Hepatocyte (in vitro differentiated cells): ENCODE measurements at places on chromosomes 5 and 9.

DNA sequence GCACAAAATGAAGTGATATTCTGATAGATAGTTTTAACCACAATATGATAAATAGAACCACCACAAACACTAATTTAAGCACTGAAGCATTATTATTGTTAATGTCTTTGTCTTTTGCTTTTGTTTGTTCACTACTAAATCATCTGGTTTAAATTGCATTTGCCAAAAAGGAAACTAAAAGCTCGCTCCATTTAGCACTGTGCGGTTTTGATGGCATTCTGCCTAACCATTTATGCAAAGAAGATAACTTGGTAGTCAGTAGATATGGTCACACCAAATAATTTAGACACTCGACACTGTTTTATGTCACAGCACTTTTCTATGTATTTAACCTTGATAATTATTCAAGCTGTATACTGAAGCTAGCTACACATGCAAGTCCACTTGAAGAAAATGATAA is 849.8 kb upstream of the CDH6 start:
- no peak for DNase-seq

GRCh38 chr5:67447732-67448131 is 251.1 kb upstream of the CD180 start:
- DNase-seq, result no peak

GRCh38 chr5:166517976-166518375 is 1773.5 kb upstream of the WWC1 start:
- DNase-seq, result no peak

- DNase-seq, result no peak
Observed at GRCh38 chr5:5710471-5710870, 288.0 kb downstream of the ICE1 start.

GRCh38 chr9:133584559-133585476 is 24.4 kb downstream of the FAM163B start:
- peak; percentile 66 for DNase-seq

- no peak for DNase-seq
Observed at GRCh38 chr9:108377382-108377781, 478.4 kb downstream of the ACTL7B start.

DNA sequence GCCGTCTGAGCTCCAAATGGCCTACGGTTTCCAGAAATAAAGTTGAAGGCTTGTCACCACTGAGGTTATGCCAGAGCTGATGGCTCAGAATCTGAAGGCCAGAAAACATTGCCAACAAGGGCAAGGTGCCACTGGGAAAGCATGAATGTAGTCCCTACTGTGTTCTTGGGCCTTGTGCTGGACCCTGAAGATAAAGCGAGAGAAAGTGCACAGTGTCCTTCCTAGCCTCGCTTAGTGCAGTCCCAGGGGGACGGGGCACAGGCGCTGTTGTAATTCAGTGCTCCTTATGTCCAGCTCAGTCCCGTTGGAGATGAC is 84.5 kb downstream of the NDFIP1 start:
- DNase-seq, result no peak

GRCh38 chr5:112930082-112930344 is 8.0 kb upstream of the REEP5 start:
- DNase-seq, result no peak

- DNase-seq, result no peak
Observed at GRCh38 chr5:132773601-132774355, 3.3 kb downstream of the SEPTIN8 start.

DNA sequence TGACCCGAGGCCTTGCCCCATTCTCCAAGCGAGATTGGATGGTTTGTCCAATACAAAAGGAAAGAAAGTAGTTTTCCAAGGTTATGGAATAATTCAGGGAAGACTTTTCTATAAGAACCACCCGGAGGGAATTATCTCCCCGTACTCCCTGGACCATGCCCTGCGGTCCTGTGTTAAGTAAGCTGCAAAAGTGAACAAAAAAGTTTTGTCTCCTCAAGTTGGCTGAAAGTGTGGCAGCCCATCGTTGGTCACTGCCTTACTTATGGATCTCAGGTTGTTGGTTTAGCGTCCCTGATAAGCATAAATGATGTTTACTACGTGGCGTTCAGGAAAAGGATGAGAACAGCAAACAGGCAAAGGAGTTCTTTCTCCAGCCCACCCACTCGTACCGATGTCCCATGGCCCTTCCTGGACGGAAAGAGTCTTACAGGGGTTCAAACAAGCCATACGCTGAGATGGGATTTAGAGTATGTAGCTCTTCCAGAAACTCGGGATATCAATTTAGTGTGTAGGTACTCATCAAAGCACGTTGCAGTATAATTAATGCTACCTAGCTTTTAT is 413 bp upstream of the AUH start:
- no peak for DNase-seq

- peak; percentile 48 for DNase-seq
Observed at GRCh38 chr5:76303921-76304320, 99.2 kb upstream of the IQGAP2 start.

DNA sequence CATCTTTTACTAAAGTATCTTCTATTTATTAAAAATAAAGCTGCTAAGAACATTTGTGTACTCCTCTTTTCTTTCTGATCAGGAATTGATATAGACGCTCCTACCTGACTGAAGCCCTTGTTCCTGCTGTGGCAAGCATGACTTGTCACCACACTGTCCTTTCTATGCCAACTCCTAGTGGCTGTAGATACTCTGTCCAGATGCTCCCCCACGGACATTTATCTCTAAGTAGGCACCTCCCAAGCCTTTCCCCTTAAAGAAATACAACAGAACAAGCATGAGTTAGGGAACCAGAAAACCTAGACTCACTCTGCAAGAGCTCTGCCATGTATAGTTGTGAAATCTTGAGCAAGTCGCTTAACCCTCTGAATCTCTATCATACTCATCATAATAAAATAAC is 53.2 kb downstream of the FAM114A2 start:
- DNase-seq, result no peak

GRCh38 chr9:81083854-81084512 is 605.4 kb downstream of the TLE1 start:
- DNase-seq, result no peak

DNA sequence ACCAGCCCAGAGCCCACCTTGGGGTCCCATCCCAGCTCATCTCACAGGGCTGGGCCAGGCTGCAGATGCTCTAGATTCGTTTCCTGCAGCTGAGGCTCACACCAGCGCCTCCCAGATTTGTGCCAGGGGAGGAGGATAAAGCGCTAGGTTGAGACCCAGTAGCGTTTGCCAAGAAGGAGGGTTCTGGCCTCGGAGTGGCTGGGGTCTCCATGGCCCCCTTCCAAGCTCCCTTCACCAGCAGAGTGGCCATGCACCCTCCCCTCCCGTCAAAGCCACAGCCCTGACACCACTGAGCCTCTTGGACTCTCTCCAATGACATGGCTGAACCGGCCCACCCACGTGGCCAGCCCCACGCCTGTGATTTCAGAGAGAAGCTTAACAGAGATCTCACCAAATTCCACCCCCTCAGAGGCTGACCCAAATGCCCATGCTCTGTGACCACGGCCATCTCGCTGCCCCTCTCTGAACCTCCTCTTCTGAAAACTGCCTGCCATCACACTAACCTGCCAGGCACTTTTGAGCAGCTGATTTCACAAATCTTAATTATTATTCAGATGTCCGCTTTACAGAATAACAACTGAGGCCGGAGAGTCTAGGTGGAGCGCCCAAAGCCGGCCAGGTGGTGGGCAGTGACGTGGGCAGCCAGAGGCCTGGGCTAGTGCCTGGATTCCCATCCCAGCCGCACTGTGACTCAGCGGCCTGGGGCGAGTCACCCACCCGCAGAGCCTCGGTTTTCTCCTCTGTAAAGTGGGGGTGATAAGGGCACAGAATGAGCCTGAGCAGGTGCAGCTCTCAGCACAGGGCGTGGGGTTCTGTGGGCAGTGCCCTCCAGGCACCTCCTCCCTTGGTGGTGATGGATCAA is 155.7 kb downstream of the C9orf50 start:
- no peak for DNase-seq

DNA sequence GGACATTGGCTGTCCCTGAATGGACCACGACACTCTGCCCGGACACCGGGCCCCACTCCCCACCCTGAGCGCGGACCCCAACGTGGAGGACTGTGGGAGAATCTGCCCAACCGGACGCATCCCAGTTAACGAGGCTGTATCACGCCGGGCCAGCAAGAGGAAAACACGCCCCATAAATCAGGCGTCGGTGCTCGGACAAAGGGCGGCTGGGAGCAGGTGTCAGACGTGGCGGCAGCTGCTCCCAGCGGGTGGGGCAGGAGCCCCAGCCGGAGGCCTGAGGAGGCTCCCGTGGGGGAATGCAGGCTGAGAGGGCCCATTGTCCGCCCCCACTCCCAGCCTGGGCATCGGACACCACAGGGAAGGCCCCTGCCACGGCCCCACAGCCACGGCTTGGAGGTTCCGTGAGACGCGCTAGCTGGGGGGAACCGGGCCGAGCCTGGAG is 19.2 kb downstream of the NOTCH1 start:
- DNase-seq, result peak; percentile 71

GRCh38 chr9:133367221-133367620 is 8.6 kb downstream of the SURF4 start:
- no peak for DNase-seq

GRCh38 chr9:22455181-22455580 is 8.6 kb downstream of the DMRTA1 start:
- no peak for DNase-seq

DNA sequence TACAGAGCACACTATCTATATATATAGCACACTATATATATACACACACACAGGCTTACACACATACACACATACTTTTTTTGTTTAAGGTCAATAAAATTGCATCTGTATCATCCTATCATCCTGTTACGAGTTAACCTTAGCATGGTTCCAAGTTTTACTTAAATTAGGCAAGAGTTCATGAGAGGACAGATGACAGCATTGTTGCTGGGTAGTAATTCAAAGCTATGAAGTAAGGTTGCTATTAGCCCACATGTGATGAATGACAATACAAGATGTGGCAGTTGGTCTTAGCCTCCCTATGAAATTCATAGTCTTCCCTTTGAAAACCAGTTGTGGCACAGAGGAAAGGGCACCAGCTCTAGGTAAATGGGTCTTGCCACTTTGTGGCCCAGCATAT is 438.1 kb downstream of the ACTL7B start:
- DNase-seq, result no peak

DNA sequence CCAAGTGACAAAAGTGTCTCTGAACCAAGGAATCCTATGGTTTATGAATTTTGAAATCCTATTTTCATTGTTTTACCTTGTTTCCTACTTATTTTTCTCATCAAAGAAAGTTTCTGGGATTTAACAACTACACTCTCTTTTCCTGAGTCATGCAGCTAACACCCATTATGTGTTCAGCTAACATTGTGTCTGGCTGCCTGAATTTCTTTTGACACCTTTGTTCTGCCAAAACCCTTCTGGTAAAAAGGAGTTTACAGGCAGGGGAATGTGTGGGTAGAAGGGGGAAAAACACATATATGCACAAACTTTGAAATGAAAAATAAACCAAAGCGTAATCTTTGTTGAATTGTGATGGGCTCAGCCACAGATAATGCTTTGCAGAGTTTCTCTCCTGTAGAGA is 146.2 kb downstream of the COX7C start:
- no peak for DNase-seq

DNA sequence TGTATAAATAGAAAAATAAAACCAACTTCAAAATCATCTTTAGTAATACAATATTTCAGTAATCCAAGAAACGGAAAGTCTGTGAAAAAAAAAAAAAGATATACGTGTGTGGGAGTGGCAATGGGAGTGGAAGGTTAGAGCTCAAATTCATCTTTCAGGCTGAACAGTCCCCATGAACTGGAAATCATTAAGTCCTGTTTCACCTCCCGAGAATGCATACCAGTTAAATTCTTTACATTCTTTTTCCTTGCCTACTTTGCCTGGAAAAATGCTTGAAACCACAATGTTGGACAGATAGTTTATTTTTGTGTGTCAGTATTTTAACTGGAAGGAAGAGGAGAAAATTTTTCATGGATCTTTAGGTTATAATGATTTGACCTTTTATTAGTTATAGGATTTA is 166.8 kb downstream of the MUSK start:
- DNase-seq, result no peak

GRCh38 chr9:28598408-28598807 is 1025.1 kb upstream of the C9orf72 start:
- no peak for DNase-seq

DNA sequence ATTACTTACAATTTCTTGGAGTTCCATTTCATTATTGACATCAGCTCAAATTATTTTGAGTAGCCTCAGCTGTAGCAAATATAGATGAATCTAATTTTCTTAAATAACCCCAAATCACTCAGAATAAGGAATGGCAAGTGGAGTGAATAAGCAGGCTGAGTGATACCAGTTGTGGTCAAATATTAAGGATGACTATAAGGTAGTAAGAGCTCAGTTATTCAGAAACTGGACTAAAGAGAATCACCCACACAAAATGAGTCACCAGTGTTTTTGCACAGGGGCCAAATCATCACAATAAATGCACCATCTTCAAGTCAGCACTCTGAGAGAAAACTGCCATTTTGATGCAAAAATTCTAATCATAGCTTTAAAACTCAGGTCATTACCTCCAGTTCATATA is 128.9 kb upstream of the TARS1 start:
- no peak for DNase-seq

- DNase-seq, result no peak
Observed at GRCh38 chr9:131980267-131981016, 99.2 kb downstream of the MED27 start.

- DNase-seq, result no peak
Observed at GRCh38 chr5:165397516-165397915, 1892.1 kb downstream of the MAT2B start.

DNA sequence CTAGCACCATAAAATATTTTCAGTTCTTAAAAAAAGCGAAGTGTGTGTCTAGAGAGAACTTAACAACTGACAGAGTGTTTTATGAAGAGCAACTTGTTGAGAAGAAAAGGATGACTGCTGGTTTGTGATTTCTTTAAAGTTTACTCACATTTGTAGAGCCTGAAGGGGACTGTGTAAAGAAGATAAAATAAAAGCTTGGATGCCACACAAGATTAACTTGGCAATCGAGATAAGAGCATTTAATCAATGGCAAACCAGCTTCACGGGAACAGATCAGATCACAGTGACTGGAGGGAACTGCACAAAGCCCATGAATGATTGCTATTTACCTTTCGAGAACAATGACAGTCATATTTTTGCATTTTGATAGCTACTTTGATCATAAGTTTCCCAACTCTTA is 2013.1 kb upstream of the CDH9 start:
- no peak for DNase-seq

- DNase-seq, result no peak
Observed at GRCh38 chr9:135260221-135261180, 173.0 kb downstream of the OLFM1 start.

GRCh38 chr9:96605328-96605727 is 14.3 kb downstream of the CDC14B start:
- no peak for DNase-seq

- no peak for DNase-seq
Observed at GRCh38 chr5:7794823-7795222, 56.1 kb downstream of the CFAP90 start.

- no peak for DNase-seq
Observed at GRCh38 chr5:132430746-132431145, 59.8 kb downstream of the IRF1 start.
